Fibroblast of gingiva (primary cell): ENCODE measurements at places on chromosomes 1 and 21.

GRCh38 chr1:215819114-215819513, 252.0 kb downstream of the KCTD3 start:
- DNase-seq: no peak

DNA sequence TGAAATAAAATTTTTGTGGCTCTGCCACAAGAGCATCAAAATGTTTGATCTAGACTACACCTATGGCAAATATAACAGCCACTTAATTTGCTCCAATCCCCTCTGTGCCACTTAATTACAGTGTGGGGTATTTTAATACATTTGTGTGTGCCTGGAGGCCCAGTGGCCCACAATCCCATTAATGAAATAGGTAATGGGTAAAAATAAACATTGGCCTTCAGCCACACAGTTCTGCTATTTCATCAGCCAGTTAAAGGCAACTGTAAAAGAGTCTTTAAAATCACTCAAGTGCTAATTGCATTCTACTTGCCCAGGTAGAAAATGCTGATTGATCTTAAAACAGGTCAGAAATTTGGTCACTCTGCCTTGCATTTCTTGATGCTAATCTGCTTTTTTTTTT, 151.6 kb upstream of the UBE2U start:
- DNase-seq: no peak

GRCh38 chr1:28112388-28113241, 24.2 kb upstream of the EYA3 start:
- DNase-seq: no peak

- no peak for DNase-seq
Observed at GRCh38 chr1:178627037-178627436, 98.0 kb upstream of the RALGPS2 start.

DNA sequence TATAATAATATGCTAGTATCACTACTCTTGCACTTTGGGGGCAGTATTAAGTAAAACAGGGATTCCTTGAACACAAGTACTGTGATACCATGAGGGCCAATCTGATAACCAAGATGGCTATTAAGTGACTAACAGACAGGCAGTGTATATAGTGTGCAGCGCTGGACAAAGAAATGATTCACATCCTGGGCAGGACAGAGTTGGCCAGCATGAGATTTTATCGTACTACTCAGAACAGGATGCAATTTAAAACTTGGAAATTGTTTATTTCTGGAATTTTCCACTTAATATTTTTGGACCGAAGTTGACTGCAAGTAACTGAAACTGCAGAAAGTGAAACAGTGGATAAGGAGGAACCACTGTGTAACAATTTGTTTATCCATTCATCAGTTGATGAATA, 74.6 kb downstream of the DNTTIP2 start:
- DNase-seq: peak; percentile 80

- no peak for DNase-seq
Observed at GRCh38 chr1:110307239-110307974, 31.8 kb upstream of the RBM15 start.

GRCh38 chr1:170030212-170030611, 44.3 kb downstream of the KIFAP3 start:
- DNase-seq: no peak

DNA sequence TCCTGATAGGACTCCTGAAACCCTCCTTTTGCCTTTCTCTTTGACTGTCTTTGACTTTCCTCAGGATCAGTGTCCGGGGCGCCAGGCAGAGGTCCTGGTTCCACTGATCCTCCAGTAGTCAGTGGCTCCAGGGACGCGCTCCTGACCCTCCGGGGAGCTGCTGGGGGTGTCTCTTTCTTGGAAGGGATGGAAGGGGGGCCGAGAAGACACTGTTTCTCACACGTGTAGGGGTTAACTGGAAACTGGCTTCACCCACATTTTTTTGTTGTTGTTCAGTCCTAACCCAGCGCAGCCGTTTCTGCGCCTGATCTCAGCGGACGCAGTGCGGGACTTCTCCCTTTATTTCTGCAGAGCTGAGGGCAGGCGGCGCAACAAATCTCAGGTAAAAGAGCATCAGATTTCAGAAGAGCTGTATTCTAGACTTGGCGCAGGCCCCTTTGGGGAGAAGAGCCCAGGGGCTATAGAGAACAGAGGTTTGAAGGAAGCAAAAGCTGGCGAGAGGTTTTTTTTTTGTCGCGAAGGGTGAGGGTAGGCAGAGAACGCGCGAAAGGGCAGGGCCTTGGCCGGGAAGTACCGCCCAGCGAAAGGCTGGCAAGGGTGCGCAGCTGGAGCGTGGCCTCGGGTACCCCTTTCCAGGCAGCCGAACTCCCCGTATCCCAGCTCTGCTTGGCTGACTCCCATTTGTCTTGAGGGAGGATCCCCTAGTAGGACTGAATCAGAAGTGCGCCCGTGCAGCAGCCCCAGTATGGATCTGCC, 4.3 kb upstream of the LHX9 start:
- no peak for DNase-seq
